A673 (cell line): ENCODE measurements at places on chromosomes 2 and 18. TPM values are rescaled to one million over a fixed set of nuclear protein-coding genes. Genes with fewer than 3 reads are reported as not detected.
A peak's percentile ranks its signal among the peaks of the same experiment; 100 is the strongest.

AQP12B gene
- total RNA-seq: not detected in 2 replicates

NR4A2 gene
- total RNA-seq: 1.1 and 1.8 TPM in 2 replicates

DNA sequence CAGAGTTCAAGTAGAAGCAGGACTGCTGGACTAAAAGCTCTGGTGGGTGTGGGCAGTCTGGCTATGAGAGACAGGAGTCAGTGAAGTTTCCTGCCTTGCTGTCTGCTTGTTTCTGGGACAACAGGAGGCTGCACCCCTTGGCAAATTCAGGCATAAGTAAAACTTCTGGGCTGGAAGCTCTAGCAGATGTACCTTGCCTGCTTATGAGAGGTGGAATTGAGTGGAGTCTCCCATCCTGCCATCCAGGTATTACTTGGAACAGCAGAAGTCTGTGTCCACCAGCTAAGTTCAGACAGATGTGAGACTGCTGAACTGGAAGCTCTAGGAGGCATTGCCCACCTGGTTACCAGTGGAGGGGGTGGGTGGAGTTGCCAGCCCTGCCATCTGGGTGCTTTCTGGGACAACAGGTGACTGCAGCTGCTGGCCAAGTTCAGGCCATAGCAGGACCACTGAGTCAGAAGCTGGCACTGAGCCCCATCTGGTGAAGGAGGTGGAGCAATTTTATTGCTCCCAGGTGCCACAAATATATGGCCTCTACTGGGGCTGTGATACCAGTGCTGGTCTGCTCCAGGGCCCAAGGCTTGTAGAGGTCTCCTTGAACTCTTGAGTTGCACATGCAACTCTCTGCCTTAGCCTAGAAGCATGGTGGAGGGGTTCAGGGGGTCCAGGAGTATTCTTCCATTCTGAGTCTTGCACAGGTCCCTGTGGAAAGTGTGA, 199.4 kb upstream of the FN1 start:
- no peaks in the 10 kb centered on the region for H3K27me3 ChIP-seq
- H3K36me3 ChIP-seq: no peaks in the 10 kb centered on the region
- H3K4me3 ChIP-seq: no peak overlapping the region

DNA sequence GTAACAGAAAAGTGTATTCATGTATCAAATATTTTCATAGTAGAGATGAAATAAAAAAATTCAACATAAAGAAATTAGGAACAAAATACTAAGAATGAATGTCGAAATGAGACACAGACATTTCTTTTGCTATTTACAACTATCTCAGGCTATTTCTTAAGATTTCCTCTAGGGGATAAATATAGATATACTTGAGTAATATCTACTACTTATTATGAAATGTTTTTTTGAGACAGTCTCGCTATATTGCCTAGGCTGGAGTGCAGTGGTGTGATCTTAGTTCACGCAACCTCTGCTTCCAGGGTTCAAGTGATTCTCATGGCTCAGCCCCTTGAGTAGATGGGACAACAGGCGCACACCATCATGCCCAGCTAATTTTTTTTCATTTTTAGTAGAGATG, 326.1 kb downstream of the RNF144A start:
- no peak overlapping the region for H3K4me3 ChIP-seq
- H3K27me3 ChIP-seq: no peaks in the 10 kb centered on the region
- H3K27ac ChIP-seq: no peak overlapping the region

DNA sequence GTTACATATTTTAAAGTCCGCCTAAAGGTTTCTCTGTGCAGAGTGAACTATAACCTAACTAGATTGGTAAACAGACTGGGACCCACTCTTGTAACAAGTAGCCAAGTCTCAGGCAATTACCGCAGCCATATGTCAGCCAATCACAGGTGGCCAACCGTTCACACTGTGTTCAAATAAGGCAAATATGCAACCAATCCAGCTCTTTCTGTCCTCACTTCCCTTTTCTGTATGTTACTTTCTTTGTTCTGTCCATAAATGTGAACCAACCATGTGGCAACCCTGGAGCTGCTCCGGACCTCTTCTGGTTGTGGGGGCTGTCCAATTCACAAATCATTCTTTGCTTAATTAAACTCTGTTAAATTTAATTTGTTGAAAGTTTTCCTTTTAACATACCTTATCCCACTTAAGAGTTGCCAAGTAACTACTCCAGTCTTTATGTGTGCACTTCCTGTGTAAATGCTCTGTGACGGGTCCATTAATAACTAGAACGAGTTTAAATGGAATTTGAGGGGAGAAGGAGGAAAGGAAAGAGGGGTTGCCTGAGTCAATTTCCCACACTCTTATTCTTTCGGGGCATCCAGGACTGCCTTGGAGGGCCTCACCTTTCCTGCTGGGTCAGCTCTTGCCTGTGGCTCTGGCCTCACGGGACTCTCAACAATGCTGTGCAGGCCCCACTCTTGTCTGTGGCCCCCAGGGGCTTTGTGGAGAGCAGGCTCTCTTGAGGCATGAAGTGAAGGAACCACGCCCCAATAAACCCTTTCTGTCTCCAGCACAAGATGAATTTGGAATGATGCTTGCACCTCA, 6.6 kb upstream of the RPL37A start:
- peak overlapping the region; percentile 40 for H3K27ac ChIP-seq
- H3K4me3 ChIP-seq: no peak overlapping the region
- H3K4me1 ChIP-seq: peaks cover 27% of the 10 kb centered on the region

- H3K27ac ChIP-seq: no peak overlapping the region
- H3K4me3 ChIP-seq: no peak overlapping the region
- H3K36me3 ChIP-seq: no peaks in the 10 kb centered on the region
- H3K27me3 ChIP-seq: no peaks in the 10 kb centered on the region
- no peak for DNase-seq
These were observed 137.3 kb upstream of the NFATC1 start for GRCh38 chr18:79258447-79258846.

SPDYA gene
- 1.0 and 1.2 TPM in 2 replicates for total RNA-seq

DNA sequence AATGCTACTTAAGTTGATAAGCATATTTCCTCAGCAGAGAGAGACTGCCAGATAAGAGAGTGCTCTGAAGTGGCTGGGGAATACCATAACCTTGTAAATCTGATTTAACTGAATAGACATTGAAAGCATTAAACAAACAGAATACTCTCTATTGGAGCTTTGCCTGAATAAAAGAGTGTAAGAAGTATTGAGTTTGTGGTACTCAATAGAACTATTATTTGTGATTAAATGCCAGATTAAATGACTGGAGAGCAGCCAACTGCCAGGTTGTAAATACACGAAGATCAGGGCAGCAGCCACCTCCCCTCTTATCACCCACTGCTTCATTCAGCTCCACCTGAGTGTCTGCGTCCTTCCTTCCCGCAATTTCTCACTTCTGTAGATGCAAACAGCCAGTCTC, 373.6 kb downstream of the DCDC2C start:
- DNase-seq: peak; percentile 44
- H3K27me3 ChIP-seq: no peaks in the 10 kb centered on the region
- H3K27ac ChIP-seq: no peak overlapping the region
- H3K4me3 ChIP-seq: no peak overlapping the region

- no peaks in the 10 kb centered on the region for H3K4me1 ChIP-seq
These were observed 47.5 kb downstream of the ADCY3 start for GRCh38 chr2:24872344-24873115.

G6PC2 gene
- total RNA-seq: not detected in 2 replicates

- no peaks in the 10 kb centered on the region for H3K36me3 ChIP-seq
- DNase-seq: no peak
- H3K4me1 ChIP-seq: peaks cover 10% of the 10 kb centered on the region
- no peak overlapping the region for H3K27ac ChIP-seq
These were observed 99.7 kb downstream of the EIPR1 start for GRCh38 chr2:3277748-3278520.

DNA sequence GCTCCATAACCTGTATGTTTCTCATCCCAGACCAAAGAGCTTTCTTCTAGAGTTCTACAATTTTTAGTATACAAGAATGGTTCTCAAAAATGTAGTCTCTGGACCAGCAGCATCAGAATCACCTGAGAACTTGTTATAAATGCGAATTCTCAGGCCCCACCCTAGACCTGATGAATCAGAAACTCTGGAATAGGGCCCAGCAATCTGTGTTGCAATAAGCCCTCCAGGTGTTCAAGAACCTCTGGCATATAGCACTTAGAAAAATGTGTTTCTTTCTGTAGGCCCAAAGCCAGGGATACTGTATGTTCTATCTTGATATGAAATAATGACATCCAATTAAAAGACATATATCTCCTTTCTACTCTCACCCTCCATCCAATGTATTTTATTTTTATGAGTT, 10.4 kb downstream of the PAIP2B start:
- H3K27me3 ChIP-seq: peaks cover 3% of the 10 kb centered on the region
- H3K4me3 ChIP-seq: no peak overlapping the region
- no peaks in the 10 kb centered on the region for H3K36me3 ChIP-seq
- H3K27ac ChIP-seq: no peak overlapping the region
- H3K4me1 ChIP-seq: no peaks in the 10 kb centered on the region
- no peak for DNase-seq

DNA sequence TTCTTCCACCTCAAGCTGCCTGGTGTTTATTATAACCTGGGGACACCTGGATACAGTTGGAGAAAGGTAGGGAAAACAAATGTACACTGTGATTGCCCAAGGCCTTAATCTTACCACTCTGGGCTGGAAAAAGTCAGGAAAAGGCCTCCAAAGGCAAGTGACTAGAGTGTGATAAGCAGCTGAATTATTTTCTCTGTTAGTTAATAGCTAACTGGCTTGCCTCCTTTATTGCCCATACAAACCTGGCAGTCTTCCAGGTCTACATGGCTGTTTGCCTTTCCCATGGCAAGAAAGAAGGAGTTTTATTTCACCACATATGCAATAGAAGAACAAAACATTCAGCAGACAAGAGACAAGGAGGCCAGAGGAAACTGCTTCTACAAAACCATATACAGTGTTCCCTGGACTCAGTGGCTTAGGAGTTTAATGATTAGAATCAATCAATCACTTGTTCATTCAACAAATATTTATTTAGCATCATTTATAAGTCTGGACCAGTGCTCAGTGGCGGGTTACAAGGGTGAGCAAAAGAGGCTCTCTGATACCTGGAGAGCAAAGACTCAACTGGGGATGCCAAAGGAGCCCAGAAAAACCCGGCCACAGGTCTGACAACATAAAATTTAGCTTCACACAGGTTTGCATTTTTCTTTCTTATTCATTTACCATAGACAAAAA, 27.5 kb upstream of the SUCLG1 start:
- H3K27ac ChIP-seq: no peak overlapping the region
- H3K36me3 ChIP-seq: no peaks in the 10 kb centered on the region
- H3K4me1 ChIP-seq: no peaks in the 10 kb centered on the region

LYPD1 gene
- 9.8 and 13.8 TPM in 2 replicates for total RNA-seq

PTPRN gene
- total RNA-seq: 0.30 TPM in 1 of 2 replicates, not detected in the other

CAPN14 gene
- total RNA-seq: 0.13 and 0.35 TPM in 2 replicates

C2orf81 gene
- 1.6 and 1.9 TPM in 2 replicates for total RNA-seq

- DNase-seq: no peak
- no peaks in the 10 kb centered on the region for H3K36me3 ChIP-seq
- no peak overlapping the region for H3K27ac ChIP-seq
- no peaks in the 10 kb centered on the region for H3K27me3 ChIP-seq
- no peak overlapping the region for H3K4me3 ChIP-seq
- H3K4me1 ChIP-seq: no peaks in the 10 kb centered on the region
These were observed 66.5 kb upstream of the CTNNA2 start for GRCh38 chr2:79446313-79446712.

GRCh38 chr2:236264256-236264655, at the start of gene ASB18:
ASB18 (minus strand) TSS chr2:236264406; CDS start chr2:236264345, 61 bp downstream.
- no peak within 1 kb of the TSS for H3K27ac ChIP-seq
- no peak for DNase-seq
- H3K4me3 ChIP-seq: no peak within 1 kb of the TSS
- H3K4me1 ChIP-seq: no peaks in the 10 kb centered on the region
- no peaks in the 10 kb centered on the region for H3K36me3 ChIP-seq

CAB39 gene
- total RNA-seq: 50.9 and 58.2 TPM in 2 replicates

- DNase-seq: no peak
- H3K27me3 ChIP-seq: no peaks in the 10 kb centered on the region
- H3K36me3 ChIP-seq: no peaks in the 10 kb centered on the region
- H3K4me3 ChIP-seq: no peak overlapping the region
These were observed 4.0 kb downstream of the NT5DC4 start for GRCh38 chr2:112724591-112725525.

DNA sequence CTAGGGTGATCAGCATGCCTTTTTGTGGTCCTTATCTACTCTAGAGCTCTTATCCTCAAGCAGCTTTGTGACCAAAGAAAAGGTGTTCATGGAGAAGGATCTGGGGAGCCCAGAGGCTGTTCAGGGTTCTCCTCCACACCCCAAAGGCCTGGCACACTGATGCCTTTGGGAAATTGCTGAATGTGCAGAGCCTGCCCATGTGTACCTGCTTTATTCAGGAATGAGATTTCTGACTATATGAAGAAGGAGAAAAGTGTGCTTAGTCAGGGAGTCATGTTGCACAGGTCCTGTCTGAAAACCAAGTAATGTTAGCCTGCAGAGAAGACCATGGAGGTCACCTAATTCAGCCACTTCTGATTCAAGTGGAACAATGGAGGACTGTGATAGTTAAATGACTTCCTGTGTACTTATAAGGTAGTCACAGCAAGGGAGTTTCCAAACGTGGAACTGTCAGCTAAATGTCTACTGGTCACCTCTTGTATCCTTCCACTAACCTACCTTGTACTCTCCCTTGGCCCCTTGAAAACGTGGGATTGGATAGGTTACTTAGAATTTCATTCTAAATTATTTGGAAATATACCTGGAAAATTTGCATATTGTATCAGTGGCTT, 81.3 kb downstream of the LIMS1 start:
- DNase-seq: no peak
- no peaks in the 10 kb centered on the region for H3K27me3 ChIP-seq
- H3K4me1 ChIP-seq: peaks cover 48% of the 10 kb centered on the region
- no peak overlapping the region for H3K4me3 ChIP-seq
- no peaks in the 10 kb centered on the region for H3K36me3 ChIP-seq

- no peaks in the 10 kb centered on the region for H3K4me1 ChIP-seq
- no peak overlapping the region for H3K27ac ChIP-seq
- H3K27me3 ChIP-seq: no peaks in the 10 kb centered on the region
- no peak for DNase-seq
- H3K4me3 ChIP-seq: no peak overlapping the region
- no peaks in the 10 kb centered on the region for H3K36me3 ChIP-seq
These were observed 75.0 kb downstream of the CD226 start for GRCh38 chr18:69872661-69873060.

FAM237A gene
- not detected in 2 replicates for total RNA-seq

- no peaks in the 10 kb centered on the region for H3K4me1 ChIP-seq
- peak; percentile 17 for DNase-seq
- peaks cover 19% of the 10 kb centered on the region for H3K27me3 ChIP-seq
- H3K27ac ChIP-seq: no peak overlapping the region
- no peak overlapping the region for H3K4me3 ChIP-seq
- H3K36me3 ChIP-seq: no peaks in the 10 kb centered on the region
These were observed 48.2 kb upstream of the CTAGE1 start for GRCh38 chr18:22465859-22466457.

DNA sequence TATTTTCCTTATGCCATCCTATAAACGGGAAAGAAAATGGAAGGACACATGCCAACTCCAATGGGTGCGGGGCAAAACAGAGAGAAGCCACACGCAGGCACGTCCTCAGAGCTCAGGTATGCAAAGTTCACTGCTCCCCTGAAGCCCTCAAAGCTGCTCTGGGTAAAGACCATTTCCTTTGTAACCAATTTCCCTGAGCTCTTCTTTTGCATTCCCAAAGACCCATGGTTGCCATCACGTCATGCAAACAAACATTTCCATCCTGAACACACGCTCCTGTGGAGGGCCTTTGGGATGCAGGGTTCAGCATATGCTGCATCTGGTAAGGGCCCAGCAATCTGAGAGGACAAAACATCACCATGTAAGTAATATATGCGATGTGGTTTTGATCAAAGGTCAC, 69.4 kb downstream of the EMILIN2 start:
- no peak overlapping the region for H3K27ac ChIP-seq
- peaks cover 5% of the 10 kb centered on the region for H3K4me1 ChIP-seq
- peaks cover 65% of the 10 kb centered on the region for H3K36me3 ChIP-seq
- no peak for DNase-seq
- no peaks in the 10 kb centered on the region for H3K27me3 ChIP-seq
- no peak overlapping the region for H3K4me3 ChIP-seq

MFSD2B gene
- 0.42 TPM in 1 of 2 replicates, not detected in the other for total RNA-seq

MC4R gene
- total RNA-seq: not detected in 2 replicates
